ENCODE measurements at places on chromosomes 16 and 17.

GRCh38 chr17:65813306-65813705 is 251.9 kb upstream of the AXIN2 start:
- no peak for DNase-seq

- no peak for DNase-seq
Observed at GRCh38 chr17:46948544-46948943, 25.6 kb downstream of the GOSR2 start.

DNA sequence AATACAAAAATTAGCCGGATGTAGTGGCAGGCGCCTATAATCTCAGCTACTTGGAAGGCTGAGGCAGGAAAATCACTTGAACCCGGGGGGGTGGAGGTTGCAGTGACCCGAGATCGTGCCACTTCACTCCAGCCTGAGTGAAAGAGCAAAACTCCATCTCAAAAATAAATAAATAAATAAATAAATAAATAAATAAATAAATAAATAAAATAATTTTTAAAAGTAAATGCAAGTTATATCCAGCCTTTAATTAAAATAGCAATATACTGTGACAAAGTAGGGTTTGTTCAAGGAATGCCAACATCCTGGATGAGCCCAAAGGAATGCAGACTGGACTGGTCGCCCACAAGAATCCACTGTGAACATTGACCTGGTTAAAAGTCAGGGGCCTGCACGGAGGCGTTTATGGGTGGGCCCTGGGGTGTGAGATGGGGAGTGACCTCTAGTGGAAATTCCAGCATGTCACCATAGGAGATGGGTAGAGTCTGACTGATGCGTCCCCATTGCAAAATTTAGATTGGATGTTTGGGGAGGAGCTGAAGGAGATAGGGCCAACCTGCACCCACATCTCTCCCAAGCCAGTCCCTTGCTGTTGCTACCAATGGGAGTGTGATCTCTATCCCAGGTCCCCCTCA is 9.7 kb upstream of the PIK3R5 start:
- no peak for DNase-seq

DNA sequence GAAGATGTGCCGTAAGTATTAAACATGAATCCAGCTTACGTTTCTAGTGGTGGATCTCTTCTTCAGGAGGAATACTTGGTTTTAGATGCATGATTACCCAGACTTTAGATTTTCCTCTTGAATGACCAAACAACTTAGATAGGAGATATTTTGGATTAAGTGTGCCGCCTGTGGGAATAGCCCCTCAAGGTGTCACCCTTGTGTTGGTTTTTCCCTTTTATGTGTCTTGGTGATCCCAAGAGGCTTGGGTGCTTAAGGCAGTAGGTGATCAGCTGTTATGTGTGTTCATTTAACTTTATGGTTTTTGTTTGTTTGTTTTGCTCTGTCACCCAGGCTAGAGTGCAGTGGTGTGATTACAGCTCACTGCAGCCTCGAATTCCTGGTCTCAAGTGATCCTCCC is 115.1 kb downstream of the PPM1E start:
- no peak for DNase-seq

DNA sequence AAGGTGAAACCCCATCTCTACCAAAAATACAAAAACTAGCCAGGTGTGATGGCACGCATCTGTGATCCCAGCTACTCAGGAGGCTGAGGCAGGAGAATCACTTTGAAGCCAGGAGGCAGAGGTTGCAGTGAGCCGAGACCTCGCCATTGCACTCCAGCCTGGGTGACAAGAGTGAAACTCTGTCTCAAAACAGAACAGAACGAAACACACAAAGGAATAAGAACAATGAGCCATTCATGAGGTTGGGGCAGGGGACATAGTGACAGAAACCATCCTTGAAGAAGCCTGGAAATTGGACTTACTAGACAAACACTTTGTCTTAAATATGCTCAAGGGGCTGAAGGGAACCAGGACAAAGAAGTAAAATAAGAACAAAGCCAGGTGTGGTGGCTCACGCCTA is 39.4 kb downstream of the WDR45B start:
- no peak for DNase-seq

- no peak for DNase-seq
Observed at GRCh38 chr16:84821728-84822689, 2.2 kb downstream of the CRISPLD2 start.

GRCh38 chr16:61730997-61731396 is 305.2 kb downstream of the CDH8 start:
- DNase-seq: no peak

DNA sequence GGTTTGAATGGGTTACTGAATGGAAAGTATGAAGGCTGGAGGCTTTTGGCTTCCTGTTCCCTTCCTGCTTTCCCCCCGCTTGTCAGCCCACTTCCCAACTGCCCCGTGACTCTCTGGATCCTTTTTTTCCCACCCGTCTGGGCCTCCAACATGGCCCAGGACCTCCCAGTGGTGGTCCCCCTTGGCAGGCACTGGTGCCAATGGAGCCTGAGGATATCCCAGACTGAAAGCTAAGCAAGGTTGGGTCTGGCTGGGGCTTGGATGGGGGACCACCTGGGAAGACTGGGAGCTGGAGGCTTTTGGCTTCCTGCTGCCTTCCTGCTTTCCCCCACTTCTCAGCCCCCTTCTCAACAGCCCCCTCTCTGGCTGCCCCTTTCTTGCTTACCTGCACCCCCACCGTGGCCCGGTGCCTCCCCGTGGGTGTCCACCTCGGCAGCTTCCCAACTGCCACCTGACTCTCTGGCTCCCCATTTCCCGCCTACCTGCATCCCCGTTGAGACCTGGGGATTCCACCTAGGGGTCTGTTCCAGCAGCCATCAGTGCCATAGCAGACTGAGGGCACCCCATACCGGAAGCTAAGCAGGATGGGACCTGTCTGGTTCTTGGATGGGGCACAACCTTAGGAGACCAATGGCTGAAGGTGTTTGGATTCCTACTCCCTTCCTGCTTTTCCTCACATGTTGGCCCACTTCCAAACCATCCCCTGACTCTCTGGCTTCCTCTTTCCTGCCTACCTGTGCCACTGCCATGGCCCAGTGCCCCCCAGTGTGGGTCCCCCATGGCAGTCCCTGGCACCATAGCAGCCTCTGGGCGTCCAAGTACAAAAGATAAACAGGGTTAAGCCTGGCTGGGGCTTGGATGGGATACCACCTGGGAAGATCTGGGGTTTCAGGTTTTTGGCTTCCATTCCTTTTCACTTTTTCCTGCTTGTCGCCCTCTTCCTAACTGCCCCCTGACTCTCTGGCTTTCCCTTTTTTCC is 2295.3 kb downstream of the TP53TG3F start:
- no peak for DNase-seq

GRCh38 chr16:26598061-26598460 is 468.7 kb upstream of the C16orf82 start:
- DNase-seq: no peak

GRCh38 chr17:43598357-43599045 is 52.4 kb upstream of the ETV4 start:
- no peak for DNase-seq

DNA sequence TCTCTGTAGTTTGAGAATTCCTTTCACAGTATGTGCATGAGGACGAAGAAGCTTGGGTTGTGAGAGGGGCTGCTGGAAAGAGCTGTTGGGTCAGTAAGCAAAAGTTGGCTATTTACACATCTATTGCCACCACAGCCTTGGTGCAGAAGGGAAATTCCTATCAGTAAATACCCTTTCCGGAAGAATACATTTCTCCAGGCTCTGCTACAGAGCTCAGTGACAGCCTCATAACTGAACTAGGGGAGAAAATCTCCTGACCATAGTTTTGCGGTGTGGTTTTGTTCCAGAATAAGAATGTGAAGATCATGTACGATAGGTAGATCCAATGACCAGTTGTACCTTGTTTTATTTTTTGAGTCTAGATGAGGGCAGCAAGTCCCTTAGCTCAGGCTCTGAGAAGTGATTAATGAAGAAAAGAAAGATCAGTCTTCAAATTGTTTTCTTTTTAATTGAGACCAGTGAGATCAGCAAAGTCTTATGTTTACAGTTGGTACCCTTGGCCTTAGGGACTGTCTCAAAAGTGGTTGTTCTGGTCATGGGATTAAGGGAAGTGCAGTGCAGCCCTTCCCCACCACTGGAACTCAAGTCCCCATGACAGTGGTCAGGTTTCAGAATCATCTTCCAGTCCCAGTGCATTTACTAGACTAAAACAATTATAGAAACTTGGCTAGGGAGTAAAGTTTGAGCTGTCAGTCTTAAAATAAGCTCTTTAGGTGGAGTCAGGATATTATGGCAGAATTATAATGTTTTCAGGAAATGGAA is 123.5 kb downstream of the PHKB start:
- DNase-seq: no peak

DNA sequence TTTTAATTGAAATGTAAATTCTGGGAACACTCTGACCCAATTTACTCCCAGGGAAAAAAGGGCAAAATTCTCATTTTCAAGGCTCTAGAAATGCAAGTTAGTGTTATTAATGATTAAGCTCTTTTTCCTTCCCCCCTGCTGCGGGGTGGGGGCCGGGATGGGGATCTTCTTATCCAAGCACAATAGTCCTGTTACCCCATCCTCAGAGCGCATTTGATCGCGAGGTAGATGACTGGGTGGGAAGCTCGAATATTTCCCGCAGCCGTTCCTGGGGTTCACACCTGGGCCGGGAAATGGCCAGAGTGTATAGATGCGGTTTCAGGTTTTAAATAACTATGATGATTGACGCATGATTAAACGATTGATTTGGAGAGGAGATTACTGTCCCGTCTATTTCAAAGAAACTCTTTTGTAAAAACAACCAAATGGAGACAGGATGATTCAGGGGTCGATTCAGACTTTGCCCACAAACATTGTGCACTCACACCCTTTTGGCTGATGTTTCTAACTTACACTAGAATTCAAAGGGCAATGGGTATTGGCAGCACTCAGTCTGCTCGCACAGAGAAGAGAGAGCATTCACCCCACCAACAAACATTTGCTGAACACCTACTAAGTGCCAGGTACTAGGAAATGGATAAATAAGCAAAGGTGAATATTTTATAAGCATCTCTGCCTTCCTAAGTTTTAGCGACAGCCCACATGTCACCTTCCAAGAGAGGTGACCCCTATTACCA is 55.0 kb downstream of the SALL1 start:
- DNase-seq: no peak

DNA sequence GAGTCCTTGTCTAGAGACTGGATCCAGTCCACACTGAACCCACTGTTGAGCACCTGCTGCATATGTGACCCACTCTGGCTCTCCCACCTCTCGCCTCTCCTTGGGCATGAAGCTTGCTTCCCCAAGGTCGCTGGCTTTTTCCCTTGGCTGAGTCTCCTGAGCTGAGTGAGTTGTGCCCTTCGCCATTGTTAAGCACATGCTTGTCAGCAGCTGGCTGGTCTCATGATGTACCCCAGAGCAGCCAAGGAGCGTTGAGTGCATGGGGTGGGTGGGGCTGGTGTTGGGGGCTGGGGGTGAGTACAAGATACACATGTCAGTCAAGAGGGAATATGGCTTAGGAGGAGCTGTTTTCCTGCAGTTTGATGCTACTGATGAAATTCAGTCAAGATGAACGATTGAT is 165.6 kb downstream of the SNX29 start:
- no peak for DNase-seq

DNA sequence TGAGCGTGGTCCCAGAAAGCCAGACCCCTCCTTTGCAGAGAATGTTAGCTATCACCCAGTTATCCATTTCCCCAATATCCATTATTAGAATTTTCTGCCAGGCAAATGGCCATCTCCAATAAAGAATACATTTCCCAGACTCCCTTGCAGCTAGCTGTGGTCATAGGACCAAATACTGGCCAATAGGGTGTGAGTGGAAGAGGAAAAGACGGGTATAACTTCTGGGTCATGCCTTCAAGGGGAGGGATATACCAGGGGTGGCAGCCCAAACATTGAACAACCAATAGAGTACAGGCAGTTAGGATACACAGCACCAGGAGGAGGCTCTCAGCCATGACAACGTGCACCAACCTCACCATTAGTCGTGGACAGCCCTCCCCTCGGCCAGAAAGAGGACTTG is 26.1 kb upstream of the FOXF1 start:
- DNase-seq: no peak

DNA sequence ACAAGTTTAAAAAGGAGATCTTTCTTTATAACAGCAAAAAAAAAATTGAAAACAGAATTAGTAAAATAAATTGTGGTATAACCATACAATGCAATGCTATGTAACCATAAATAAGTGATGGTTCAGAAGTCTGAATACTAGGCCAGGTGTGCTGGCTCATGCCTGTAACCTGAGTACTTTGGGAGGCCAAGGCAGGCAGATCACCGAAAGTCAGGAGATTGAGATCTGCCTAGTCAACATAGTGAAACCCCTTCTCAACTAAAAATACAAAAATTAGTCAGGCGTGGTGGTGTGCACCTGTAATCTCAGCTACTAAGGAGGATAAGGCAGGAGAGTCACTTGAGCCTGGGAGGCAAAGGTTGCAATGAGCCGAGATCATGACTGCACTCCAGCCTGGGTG is 34.6 kb downstream of the CCT6B start:
- DNase-seq: no peak

- DNase-seq: no peak
Observed at GRCh38 chr16:14284371-14284770, 213.3 kb downstream of the MRTFB start.

GRCh38 chr17:57512691-57513090 is 232.4 kb downstream of the CCDC182 start:
- DNase-seq: no peak

- DNase-seq: no peak
Observed at GRCh38 chr17:71302721-71303549, 817.9 kb upstream of the SOX9 start.

GRCh38 chr17:83152227-83152744 is 72.9 kb downstream of the METRNL start:
- DNase-seq: no peak

GRCh38 chr17:46045639-46046038 is 46.6 kb downstream of the STH start:
- DNase-seq: no peak

DNA sequence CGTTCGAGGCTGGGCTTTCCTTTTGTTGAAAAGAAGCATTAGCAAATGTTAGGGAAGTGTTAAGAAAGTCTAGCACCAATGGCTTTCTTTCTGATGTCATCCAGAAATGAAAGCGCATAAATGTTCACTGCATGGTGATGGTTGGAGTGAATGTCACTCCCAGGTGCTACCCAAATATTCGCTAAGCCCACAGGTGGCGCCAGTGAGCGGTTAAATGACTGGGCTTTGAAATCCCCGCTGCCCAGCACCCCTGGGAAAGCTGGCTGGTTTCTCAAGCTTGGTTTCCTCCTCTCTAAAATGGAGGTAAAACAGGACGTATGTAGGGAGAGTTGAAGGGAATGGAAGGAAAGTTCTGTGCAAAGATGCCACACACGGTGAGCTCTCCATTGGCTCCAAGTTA is 104.4 kb downstream of the IRX5 start:
- DNase-seq: no peak

DNA sequence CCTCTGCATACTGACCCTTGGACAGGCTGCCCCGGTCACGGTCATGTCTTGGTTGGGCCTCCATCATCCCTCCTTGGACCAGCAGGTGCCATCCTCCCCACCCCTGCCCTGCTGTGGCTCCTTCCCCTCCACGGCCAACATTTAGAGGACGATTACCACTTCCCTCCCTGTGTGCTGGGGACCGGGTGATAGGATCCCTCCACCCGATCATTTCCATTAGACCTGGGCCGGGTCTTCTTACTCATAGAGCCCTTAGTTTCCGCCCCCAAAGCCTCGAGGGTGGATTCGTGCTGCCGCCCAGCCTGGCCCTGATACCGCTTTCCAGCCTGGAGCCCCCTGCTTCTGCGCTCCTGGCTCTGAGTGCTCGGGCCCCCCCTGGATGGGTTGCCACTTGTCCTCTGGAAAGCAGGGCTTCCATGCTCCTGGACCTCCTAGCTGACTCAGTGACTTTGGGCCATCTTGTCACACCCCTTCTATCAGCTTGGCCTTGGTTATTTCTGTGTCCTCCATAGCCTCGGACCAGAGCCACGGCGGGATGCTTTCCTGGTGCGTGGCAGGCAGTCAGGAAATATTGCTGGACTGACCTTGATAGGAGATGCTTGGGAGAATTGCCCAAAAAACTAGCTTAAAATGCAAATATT is 171.4 kb downstream of the SEC14L1 start:
- DNase-seq: no peak
